ENCODE measurements at places on chromosomes 13 and 19.
A peak's percentile ranks its signal among the peaks of the same experiment; 100 is the strongest.

DNA sequence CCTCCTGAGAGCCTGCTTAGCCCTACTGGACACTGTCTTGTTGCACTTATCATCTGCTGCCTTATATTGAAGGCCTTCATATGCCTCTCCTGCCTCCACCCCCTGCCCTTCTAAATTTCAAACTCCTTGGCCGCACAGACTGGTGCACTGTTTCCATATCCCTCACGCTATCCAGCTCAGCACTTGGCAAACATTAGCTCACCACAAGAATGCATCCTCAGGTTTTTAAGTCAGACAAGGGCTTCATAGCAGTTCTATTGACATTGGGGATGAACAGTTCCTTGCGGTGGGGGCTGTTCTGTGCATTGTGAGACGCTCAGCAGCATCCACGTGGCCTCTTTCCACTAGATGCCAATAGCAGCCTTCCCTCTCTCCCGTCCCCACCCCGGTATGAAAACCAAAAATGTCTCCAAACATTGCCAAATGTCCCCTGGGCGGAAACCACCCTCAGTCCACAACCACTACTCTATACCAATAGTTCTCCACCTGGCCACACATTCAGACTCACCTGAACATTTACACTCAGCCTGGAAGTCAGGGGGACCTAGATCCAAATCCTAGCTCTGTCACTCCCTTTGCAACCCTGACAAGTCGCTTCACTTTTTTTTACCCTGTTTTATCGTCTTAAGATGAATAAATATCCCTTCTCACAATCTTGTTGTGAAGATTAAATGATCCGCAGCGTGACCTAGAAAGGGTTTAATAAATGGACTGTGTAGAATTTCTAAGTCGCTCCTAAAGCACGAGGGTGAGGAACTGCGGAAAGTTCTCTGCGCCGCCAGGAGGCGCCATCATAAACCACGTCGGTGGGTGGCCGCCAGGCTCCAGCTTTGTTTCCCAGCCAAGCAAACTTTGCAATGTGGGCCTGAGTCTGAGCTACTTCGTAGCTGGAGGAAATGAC, 3.6 kb upstream of the CEACAM3 start:
- no peak for DNase-seq

GRCh38 chr19:51590441-51590840, 19.4 kb downstream of the ZNF175 start:
- DNase-seq, result no peak

DNA sequence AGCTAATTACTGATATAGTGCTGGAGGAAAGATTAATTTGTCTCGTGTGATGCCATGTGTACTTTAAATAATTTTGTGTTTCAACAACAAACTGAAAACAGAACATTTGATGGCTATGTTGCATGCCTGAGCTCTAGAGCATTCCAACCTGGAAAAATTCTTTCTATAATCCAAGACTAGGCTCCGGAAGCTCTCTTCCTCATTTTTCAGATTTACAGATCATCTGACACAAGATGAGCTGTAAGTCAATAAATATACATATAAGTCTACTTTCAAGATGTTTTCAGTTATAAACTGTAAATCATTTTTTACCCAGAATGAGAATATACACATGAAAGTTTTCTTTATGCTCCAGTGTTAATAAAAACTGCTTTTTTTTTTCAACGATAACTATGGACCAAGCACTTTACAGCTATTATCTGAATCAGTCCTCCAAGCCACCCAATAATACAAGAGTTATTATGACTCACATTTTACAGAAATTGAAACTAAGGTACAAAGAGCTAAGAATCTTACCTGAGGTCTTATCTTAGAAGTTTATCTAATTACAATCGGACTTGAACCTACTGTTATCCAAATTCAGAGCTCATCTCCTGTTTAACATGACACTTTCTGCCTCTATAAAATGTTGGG, 6.4 kb upstream of the FOXO1 start:
- no peak for DNase-seq

DNA sequence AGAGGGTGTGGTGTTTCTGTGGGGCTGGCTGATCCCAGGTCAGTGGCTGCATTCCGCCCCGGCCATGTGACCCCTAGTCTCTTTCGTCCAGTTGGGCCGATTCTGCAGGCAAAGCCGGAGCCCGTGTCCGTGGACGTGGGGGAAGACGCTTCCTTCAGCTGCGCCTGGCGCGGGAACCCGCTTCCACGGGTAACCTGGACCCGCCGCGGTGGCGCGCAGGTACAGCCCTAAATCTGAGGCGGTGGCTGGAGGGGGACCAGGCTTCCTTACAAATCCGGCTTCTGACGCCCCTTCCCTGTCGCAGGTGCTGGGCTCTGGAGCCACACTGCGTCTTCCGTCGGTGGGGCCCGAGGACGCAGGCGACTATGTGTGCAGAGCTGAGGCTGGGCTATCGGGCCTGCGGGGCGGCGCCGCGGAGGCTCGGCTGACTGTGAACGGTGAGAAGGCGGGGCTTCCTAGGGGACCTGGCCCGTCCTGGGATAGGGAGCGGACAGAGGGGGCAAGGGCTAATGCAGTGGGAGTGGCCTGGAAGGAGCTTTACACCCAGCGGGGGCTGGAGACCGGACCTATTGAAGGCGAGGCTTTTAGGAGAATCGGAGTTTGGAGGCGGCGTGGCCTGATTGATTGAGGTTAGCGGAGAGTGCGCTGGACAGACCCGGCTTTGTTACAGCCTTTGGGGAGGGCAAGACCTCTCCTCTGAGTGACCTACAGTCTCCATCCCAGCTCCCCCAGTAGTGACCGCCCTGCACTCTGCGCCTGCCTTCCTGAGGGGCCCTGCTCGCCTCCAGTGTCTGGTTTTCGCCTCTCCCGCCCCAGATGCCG, 4.3 kb downstream of the KIRREL2 start:
- DNase-seq, result no peak

GRCh38 chr19:17105556-17105955, 30.0 kb downstream of the MYO9B start:
- no peak for DNase-seq

DNA sequence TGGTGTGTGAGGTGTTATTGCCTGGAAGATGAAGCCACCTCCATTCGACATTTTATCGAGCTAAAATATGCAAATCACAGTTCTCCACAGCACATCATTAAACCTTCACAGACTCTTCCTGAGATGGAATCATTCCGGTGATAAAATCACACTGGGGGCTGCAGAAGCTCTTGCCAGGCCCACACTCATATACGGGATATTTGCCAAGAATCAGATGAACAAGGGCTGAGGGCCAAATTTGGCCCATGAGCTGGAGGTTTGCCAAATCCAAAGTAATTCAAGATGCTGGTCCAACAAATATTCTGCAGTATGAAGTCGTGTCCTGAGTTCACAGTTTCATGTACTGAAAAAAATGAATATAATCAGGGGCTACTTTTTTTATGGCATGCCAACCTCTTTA, 16.7 kb upstream of the RXFP2 start:
- DNase-seq, result no peak

- peak; percentile 78 for DNase-seq
These were observed 5.5 kb upstream of the KCTD4 start for GRCh38 chr13:45206340-45206739.

- no peak for DNase-seq
These were observed 4.8 kb downstream of the PIAS4 start for GRCh38 chr19:4012092-4012974.

DNA sequence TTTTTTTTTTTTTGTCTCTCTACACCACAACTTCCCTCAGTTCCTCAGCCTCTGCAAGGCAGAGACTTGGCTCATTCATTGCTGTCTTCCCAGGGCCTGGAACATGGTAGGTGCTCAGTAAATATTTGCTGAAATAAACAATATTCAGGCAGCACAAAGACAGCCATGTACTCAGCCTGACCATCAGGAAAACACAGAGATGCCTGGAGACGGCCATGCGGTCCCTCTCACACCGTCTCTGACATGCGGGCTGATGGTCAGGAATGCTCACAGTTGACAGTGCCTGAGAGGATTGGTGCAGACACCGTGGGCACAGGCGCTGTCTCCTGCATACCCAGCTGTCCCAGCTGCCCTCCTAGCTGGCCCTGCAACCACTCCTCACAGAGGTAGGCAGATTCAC, 924 bp downstream of the PRAM1 start:
- DNase-seq, result no peak

DNA sequence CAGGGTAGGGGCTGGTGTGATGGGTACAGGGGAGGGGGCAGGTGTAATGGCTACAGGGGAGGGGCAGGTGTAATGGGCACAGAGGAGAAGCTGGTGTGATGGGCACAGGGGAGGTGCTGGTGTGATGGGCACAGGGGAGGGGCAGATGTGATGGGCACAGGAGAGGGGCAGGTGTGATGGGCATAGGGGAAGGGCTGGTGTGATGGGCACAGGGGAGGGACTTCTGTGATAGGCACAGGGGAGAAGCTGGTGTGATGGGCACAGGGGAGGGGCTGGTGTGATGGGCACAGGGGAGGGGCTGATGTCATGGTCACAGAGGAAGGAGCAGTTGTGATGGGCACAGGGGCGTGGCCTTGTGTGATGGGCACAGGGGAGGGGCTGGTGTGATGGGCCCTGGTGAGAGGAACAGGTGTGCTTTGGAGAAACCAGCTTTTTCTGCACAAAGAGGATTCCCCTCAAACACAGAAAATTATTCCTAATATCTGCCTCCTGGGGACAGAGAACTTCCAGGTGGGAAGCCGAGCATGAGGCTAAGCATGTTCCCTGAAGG, 38.6 kb upstream of the POP4 start:
- no peak for DNase-seq

DNA sequence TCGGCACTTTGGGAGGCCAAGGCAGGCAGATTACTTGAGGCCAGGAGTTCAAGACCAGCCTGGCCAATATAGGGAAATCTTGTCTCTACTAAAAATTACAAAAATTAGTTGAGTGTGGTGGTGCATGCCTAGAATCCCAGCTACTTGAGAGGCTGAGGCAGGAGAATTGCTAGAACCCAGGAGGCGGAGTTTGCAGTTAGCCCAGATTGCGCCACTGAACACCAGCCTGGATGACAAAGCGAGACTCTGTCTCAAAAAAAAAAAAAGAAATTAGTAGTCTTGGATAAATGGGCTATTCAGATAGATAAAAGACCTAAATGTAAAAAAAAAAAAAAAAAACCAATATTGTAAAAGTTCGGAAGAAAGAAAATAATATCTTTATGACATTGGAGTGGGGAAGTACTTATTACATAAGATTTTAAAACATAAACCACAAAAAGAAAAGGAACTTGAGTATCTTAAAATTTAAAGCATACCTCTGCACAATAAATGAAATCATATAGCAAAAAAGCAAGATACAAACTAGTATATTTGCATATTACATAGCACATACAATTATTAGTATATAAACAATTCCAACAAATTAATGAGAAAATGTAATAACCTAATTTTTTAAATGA, 26.7 kb upstream of the RNASEH2B start:
- no peak for DNase-seq
